ENCODE measurements at places on chromosomes 7 and 10.

DNA sequence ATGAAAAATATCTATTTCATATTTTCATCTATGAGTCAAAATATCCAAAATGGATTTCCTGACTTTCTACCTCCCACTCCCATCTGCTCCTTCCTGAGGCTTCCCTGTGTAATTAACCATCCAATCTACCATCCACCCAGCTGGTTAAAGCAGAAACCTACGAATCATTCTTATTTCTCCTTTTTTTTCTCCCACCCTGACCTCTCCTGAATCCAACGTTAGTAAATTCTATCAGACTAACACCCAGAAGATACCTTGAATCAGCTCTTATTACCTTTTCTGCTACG is 3.7 kb upstream of the LIPF start:
- DNase-seq = no peak

DNA sequence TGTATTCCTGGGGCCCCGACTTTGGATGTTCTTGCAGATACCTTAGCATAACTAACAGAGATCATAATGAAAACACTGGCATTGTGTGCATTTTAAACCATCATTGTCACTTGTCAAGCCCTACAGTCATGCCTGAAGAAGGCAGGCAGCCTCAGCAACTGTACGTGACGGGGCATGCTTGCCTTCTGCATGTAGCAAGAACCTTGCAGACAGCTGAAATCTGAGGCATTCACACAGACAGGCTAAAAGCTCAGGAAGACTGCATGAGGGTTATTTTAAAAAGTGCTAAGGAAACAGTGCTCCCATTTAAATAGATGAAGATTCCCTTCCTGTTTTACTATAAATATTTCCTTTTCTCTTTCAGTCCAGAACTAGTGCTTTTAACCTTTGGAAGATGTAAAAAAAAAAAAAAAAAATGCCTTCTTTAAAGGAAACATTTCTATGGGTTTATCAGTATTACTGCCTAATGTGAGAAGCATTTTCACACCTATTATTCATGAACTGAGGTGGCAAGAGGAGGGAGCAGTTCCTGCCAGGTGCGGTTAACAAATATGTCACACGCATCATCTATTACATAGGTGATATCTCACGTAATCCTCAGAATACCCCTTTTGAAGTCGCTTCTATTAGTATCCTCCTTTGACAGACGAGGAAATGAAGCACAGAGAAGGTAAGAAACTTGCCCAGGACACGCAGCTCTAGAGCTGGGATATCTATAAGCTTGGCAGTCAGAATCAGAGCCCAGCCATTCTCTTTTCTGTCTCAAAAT is 88.1 kb downstream of the PRKCQ start:
- DNase-seq = no peak

DNA sequence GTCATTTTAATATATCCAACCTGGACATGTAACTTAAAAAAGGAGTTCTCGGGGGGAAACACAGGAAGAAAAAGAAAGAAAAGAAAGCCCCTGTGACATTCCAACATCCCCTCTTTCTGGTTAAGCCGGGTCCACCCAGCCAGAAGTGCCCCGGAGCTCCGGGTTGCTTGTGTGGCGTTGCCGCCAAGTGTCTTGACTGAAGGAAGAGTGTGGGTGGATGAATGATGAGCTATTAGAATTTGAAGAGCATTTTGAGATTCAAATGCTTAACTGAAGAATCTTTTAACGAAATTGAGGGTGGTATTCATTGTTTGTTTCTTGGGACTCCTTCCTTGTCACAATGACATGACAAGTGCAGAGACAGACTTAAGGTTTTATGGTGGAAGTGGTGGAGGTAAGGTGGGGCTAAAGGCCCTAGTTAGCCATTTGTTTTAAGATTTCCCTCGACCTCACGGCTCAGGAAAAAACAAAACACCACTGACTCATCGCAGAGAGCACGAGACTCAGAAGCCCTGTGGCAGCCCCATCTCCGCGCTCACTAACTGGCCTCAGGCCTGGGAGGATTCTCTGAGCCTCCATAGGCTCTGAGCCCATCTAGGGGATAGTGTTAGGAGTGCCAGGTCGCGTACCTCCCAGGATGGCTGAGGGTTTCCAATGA is 1.8 kb upstream of the GLI3 start:
- DNase-seq = no peak

- no peak for DNase-seq
Observed at GRCh38 chr10:92181575-92181974, 109.3 kb downstream of the CPEB3 start.

GRCh38 chr10:7306147-7306546 is 104.7 kb downstream of the SFMBT2 start:
- no peak for DNase-seq

- no peak for DNase-seq
Observed at GRCh38 chr10:42952931-42953683, 123.8 kb upstream of the RET start.

- no peak for DNase-seq
Observed at GRCh38 chr7:48004032-48004431, 24.6 kb upstream of the HUS1 start.

Data from NT2/D1 (cell line).